Memory B cell (primary cell): ENCODE measurements at places on chromosomes 3 and 15.
A peak's percentile ranks its signal among the peaks of the same experiment; 100 is the strongest.

DNA sequence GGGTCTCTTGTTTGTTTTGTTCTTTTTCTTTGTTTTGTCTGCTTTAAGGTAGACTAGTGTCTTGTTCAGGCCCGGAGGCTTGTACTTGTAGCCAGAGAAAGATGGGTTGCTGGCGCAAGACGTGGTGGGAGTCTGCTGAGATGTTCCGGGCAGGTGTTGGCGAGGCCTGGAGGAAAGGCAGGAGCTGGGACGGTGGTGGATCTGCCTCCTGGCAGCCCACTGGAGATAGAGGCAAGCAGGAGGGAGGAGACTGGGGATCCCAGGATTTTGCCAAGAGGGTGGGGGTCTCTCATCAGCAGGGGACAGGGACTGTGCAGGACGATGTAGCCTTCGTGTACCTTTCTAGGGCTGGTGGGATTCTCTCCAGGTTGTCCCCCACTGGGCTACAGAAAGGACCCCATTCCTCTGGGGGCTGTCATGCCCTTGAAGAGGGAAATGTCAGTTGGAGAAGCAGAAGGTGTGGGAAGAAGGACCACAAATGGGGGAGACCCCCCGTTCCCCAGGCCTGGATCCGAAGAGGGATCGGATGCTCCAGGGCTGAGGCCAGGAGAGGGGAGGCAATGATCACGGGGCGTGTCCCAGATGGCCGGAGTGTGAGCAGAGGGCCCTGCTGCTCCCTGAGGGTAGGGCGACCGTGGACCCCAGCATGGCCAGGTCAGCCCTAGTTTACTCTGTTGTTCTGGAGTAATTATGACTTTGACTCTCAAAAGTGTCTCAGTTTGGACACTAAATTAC is 7.0 kb downstream of the CHAC1 start:
- H3K27me3 ChIP-seq = peaks cover 12% of the 10 kb centered on the region
- peaks cover 5% of the 10 kb centered on the region for H3K4me1 ChIP-seq
- peak overlapping the region; percentile 9 for H3K27ac ChIP-seq

DNA sequence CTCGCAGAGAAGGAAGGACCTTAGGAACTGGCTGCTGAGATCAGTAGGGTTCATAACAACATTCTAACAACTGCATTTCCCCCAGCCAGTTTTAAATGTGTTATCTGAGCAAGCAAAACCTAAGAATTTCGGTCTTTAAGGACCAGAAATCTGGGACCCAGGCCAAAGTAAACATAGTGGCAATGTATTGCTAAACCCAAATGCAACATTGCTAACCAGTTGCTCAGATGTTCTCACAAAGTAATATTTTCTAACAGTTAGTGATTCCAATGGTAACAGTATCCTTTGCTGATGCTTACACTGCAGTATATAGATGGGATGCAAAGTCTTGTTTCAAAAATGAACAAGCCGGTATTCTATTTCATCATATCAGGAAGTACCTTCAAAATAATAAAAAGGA is 254.3 kb downstream of the RYR3 start:
- no peak for DNase-seq
- no peaks in the 10 kb centered on the region for H3K36me3 ChIP-seq
- H3K27ac ChIP-seq = no peak overlapping the region
- H3K4me1 ChIP-seq = no peaks in the 10 kb centered on the region
- H3K4me3 ChIP-seq = no peak overlapping the region
- H3K27me3 ChIP-seq = peaks cover 1% of the 10 kb centered on the region

- H3K27me3 ChIP-seq = peaks cover 4% of the 10 kb centered on the region
- peak overlapping the region; percentile 90 for H3K4me3 ChIP-seq
- H3K27ac ChIP-seq = peak overlapping the region; percentile 91
- DNase-seq = no peak
Measured at GRCh38 chr3:18443665-18444594, 18.8 kb upstream of the SATB1 start.

GRCh38 chr3:13145826-13146642 is 72.8 kb upstream of the IQSEC1 start:
- DNase-seq = no peak
- H3K36me3 ChIP-seq = peaks cover under 1% of the 10 kb centered on the region
- H3K27me3 ChIP-seq = peaks cover 10% of the 10 kb centered on the region
- H3K4me3 ChIP-seq = no peak overlapping the region
- H3K4me1 ChIP-seq = peaks cover 4% of the 10 kb centered on the region

DNA sequence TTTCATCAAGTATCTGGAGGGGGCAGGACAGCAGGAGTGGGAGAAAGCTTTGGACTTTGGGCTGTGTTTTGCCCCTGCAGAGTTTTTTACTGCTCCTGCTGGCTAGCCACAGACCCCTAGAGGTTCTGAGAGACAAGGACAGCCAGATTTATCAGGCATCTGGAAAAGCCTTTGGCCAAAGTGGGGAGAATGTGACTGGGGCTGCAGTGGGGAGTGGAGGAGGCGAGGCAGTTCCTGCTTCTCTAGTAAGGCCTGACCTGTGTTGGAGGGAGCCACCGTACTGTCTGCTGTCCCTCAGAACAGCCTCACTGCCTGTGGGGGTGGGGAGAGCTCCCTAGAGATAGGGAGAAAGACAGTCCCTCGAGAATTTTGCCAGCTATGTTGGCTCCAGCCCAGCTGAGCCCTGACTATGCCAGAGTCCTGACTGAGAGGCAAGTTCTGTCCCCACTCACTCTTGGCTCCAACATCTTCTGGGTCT is 2.2 kb downstream of the ALPK3 start:
- H3K27me3 ChIP-seq = peaks cover 12% of the 10 kb centered on the region
- H3K4me1 ChIP-seq = peaks cover 9% of the 10 kb centered on the region
- no peak overlapping the region for H3K27ac ChIP-seq

- H3K4me1 ChIP-seq = no peaks in the 10 kb centered on the region
- DNase-seq = no peak
- no peak overlapping the region for H3K4me3 ChIP-seq
- no peaks in the 10 kb centered on the region for H3K36me3 ChIP-seq
- H3K27me3 ChIP-seq = peaks cover 2% of the 10 kb centered on the region
- H3K27ac ChIP-seq = no peak overlapping the region
Measured at GRCh38 chr15:48579945-48580671, 65.4 kb downstream of the FBN1 start.

DNA sequence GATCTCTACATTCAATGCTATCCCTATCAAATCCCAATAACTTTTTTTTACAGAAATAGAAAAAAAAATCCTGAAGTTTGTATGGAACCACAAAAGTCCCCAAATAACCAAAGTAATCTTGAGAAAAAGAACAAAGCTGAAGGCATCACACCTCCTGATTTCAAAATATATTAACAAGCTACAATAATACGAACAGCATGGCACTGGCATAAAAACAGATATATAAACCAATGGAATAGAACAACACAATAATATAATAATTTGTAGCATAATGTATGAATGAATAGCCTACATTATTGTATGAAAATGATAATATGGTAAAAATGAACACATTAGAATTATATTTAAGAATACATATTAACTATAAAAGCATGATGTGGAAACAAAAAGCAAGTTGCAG is 76.7 kb upstream of the TMC3 start:
- H3K36me3 ChIP-seq = no peaks in the 10 kb centered on the region
- no peak overlapping the region for H3K27ac ChIP-seq
- H3K4me3 ChIP-seq = no peak overlapping the region
- H3K4me1 ChIP-seq = no peaks in the 10 kb centered on the region
- peaks cover 1% of the 10 kb centered on the region for H3K27me3 ChIP-seq

GRCh38 chr3:123344175-123344906 is 104.5 kb downstream of the ADCY5 start:
- no peak for DNase-seq
- H3K36me3 ChIP-seq = no peaks in the 10 kb centered on the region
- peaks cover 18% of the 10 kb centered on the region for H3K27me3 ChIP-seq
- H3K27ac ChIP-seq = no peak overlapping the region
- H3K4me3 ChIP-seq = no peak overlapping the region
- H3K4me1 ChIP-seq = no peaks in the 10 kb centered on the region

- peaks cover 32% of the 10 kb centered on the region for H3K4me1 ChIP-seq
- peaks cover 5% of the 10 kb centered on the region for H3K36me3 ChIP-seq
- peak; percentile 39 for DNase-seq
Measured at GRCh38 chr3:23203708-23204330, 692 bp downstream of the UBE2E2 start.

DNA sequence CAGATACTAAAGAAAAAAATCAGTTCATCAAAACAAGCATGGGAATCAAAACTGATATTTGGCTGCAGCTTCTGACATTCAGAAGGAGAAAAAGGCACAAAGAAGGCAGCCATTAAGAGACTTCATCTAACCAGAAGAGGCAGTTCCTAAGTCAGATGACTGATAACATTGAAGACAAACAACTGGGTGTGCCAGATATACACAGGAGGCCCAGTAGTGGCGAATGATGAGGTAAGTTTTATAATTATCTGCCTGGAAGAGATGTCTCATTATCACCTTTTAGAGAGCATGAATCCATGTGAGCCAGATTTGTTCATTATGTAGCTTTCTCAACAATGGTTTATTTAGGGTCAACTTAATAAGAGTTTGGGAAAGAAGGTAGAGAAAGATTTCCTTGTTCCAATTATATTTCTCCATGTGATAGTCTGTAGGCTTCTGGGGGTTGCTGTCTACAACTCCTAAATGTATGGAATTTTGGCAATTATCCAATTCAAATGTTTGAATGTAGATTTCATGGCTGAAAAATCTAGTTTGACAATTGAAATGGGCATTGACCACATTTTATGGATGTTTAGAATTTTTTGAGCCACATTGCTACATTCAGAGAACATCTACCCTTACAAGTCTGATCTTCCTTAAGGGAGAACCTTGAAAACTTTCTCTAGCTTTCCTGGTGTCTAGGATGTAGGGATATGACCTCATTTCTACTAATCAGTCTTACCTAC is 50.4 kb upstream of the RASGRF1 start:
- no peak for DNase-seq
- H3K4me1 ChIP-seq = no peaks in the 10 kb centered on the region
- no peak overlapping the region for H3K4me3 ChIP-seq

GRCh38 chr3:52240059-52240885 is 1.3 kb upstream of the TWF2 start:
- peak overlapping the region; percentile 88 for H3K27ac ChIP-seq
- H3K4me3 ChIP-seq = peak overlapping the region; percentile 97
- no peaks in the 10 kb centered on the region for H3K27me3 ChIP-seq
- H3K36me3 ChIP-seq = peaks cover 3% of the 10 kb centered on the region
- no peak for DNase-seq

DNA sequence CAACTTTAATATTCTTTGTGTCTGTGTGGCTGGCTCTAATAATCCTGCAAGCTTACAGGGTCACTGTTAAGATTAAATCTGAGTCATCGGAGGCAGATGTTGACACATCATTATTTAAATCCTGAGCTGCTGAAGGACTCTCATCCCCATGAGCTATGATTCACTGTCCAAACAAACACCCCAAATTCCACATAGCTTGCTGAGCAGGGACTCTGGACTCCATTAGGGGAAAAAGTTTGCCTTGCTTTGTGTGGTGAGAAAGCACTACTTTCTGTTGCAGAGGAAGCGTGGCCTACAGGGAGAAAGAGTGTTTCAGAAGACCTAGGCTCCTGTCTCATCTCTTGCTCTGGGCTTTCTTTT is 213.7 kb downstream of the PDCD6IP start:
- H3K36me3 ChIP-seq = no peaks in the 10 kb centered on the region
- no peak for DNase-seq
- H3K4me3 ChIP-seq = no peak overlapping the region
- no peak overlapping the region for H3K27ac ChIP-seq
- peaks cover 2% of the 10 kb centered on the region for H3K27me3 ChIP-seq
- peaks cover 6% of the 10 kb centered on the region for H3K4me1 ChIP-seq

- peaks cover 12% of the 10 kb centered on the region for H3K4me1 ChIP-seq
- H3K27me3 ChIP-seq = no peaks in the 10 kb centered on the region
- no peak overlapping the region for H3K4me3 ChIP-seq
- no peak for DNase-seq
- no peaks in the 10 kb centered on the region for H3K36me3 ChIP-seq
Measured at GRCh38 chr3:142152384-142152783, 3.0 kb upstream of the TFDP2 start.

- peaks cover 19% of the 10 kb centered on the region for H3K27me3 ChIP-seq
- H3K4me1 ChIP-seq = no peaks in the 10 kb centered on the region
- H3K4me3 ChIP-seq = no peak overlapping the region
- no peak for DNase-seq
Measured at GRCh38 chr3:128548021-128548420, 55.0 kb upstream of the GATA2 start.

- no peak overlapping the region for H3K27ac ChIP-seq
- H3K36me3 ChIP-seq = no peaks in the 10 kb centered on the region
- peaks cover 5% of the 10 kb centered on the region for H3K4me1 ChIP-seq
- peaks cover 41% of the 10 kb centered on the region for H3K27me3 ChIP-seq
- DNase-seq = no peak
Measured at GRCh38 chr15:70632491-70633102, 130.8 kb downstream of the UACA start.

GRCh38 chr3:134083626-134084241 is 54.0 kb upstream of the SLCO2A1 start:
- H3K27me3 ChIP-seq = peaks cover 6% of the 10 kb centered on the region
- no peak for DNase-seq
- no peak overlapping the region for H3K4me3 ChIP-seq

- H3K4me3 ChIP-seq = no peak overlapping the region
- H3K27ac ChIP-seq = peak overlapping the region; percentile 68
- DNase-seq = no peak
- H3K27me3 ChIP-seq = no peaks in the 10 kb centered on the region
- peaks cover 52% of the 10 kb centered on the region for H3K4me1 ChIP-seq
- peaks cover 21% of the 10 kb centered on the region for H3K36me3 ChIP-seq
Measured at GRCh38 chr3:112121577-112122547, 11.2 kb downstream of the GCSAM start.

DNA sequence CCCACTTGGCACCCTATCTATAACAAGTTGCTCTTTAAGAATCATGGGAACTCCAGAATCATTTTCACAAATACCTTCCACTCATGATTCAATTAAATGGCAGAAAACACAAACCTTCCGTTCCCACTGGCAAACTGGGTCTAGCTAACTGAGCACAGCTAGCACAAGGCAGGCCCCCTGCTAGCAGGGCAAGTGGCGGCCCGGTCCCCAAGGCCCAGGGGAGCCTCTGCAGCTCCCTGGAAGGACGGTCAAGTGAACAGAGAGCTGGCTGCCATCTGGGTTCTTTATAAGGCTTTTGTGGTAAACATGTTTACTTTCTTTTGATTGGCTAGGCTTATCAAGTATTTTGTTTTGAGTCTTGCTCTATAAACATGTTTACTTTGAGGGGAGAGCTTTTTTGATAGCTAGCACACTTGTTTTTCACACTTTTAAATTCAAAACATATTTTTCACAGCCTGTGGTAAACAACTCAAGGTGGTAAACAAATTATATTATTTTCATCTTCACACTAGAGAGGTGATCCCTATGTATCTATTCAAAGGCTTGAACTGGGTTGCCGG is 81.4 kb downstream of the FOXP1 start:
- DNase-seq = no peak
- peaks cover 4% of the 10 kb centered on the region for H3K36me3 ChIP-seq
- H3K27me3 ChIP-seq = peaks cover 1% of the 10 kb centered on the region
- no peak overlapping the region for H3K4me3 ChIP-seq
- no peak overlapping the region for H3K27ac ChIP-seq

GRCh38 chr3:138937690-138938055 is 9.3 kb downstream of the FOXL2 start:
- no peak overlapping the region for H3K4me3 ChIP-seq
- H3K27ac ChIP-seq = no peak overlapping the region
- peaks cover 9% of the 10 kb centered on the region for H3K4me1 ChIP-seq
- DNase-seq = no peak
- H3K27me3 ChIP-seq = peaks cover 40% of the 10 kb centered on the region
- no peaks in the 10 kb centered on the region for H3K36me3 ChIP-seq

- H3K4me1 ChIP-seq = peaks cover 12% of the 10 kb centered on the region
- no peaks in the 10 kb centered on the region for H3K27me3 ChIP-seq
- H3K4me3 ChIP-seq = no peak overlapping the region
- H3K27ac ChIP-seq = peak overlapping the region; percentile 3
Measured at GRCh38 chr3:52774901-52775864, 2.2 kb upstream of the ITIH1 start.

GRCh38 chr3:155525324-155525833 is 219.5 kb downstream of the PLCH1 start:
- no peak overlapping the region for H3K4me3 ChIP-seq
- peaks cover 3% of the 10 kb centered on the region for H3K27me3 ChIP-seq
- no peaks in the 10 kb centered on the region for H3K36me3 ChIP-seq
- no peak for DNase-seq
- no peaks in the 10 kb centered on the region for H3K4me1 ChIP-seq
